ENCODE measurements at places on chromosomes 2 and 18.

- H3K27me3 ChIP-seq, result no peaks in the 10 kb centered on the region
- no peak overlapping the region for H3K4me3 ChIP-seq
These were observed 285.1 kb downstream of the SLC4A3 start for GRCh38 chr2:219912491-219912921.

DNA sequence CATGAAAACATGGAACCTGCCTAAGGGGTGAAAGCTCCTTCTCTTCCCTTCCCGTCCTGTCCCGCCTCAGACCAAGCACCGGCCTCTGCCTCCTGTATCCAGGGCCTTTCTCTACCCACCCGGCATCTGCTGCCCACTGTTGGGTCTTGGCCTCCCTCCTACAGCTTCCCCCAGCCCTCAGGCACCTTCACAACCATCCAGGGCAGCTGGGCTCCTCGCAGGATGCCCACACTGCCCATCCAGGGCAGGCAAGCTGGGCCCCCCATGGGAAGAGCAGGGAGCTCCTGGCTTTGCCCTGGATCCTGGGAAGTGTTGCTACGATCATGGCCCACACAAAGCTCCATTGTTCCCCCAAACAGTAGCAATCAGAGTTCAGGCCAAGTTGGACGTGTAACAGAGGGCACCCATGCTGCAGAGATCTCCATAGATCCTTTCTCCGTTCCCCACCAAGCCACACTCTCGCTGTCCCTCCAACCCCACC is 206.6 kb downstream of the NDUFA10 start:
- H3K36me3 ChIP-seq, result no peaks in the 10 kb centered on the region
- DNase-seq, result no peak
- no peak overlapping the region for H3K4me3 ChIP-seq
- H3K27ac ChIP-seq, result no peak overlapping the region
- no peaks in the 10 kb centered on the region for H3K4me1 ChIP-seq

GRCh38 chr2:113228351-113228750 is 50.4 kb downstream of the PAX8 start:
- no peak overlapping the region for H3K27ac ChIP-seq
- no peak overlapping the region for H3K4me3 ChIP-seq
- no peaks in the 10 kb centered on the region for H3K4me1 ChIP-seq
- H3K36me3 ChIP-seq, result no peaks in the 10 kb centered on the region
- no peaks in the 10 kb centered on the region for H3K27me3 ChIP-seq
- DNase-seq, result no peak

- no peak for DNase-seq
- no peaks in the 10 kb centered on the region for H3K4me1 ChIP-seq
- H3K27me3 ChIP-seq, result no peaks in the 10 kb centered on the region
- H3K4me3 ChIP-seq, result no peak overlapping the region
These were observed 3.4 kb downstream of the RPS27A start for GRCh38 chr2:55235724-55236538.

DNA sequence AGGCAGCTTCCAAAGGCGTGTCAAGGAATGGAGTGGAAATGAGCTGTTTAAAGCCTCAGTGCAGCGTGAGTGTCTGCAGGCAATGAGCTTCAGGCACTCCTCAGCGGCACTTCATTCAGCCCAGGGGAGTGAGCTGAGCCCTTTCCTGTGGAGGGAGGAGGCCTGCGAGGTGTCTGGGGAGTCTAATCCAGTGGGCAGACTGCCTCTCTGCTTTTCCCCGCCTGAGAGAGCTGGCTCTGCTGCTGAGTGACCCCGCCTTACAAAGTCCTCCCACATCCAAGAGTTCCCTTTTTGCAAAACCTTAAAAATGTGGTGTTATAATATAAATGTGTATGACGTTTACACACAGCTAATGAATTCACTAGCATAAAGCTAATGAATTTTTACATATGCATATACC is 7.0 kb upstream of the LDLRAD4 start:
- H3K27ac ChIP-seq, result no peak overlapping the region
- no peak overlapping the region for H3K4me3 ChIP-seq
- H3K27me3 ChIP-seq, result no peaks in the 10 kb centered on the region
- no peak for DNase-seq

GRCh38 chr18:36392164-36392978 is 94.9 kb downstream of the FHOD3 start:
- peak overlapping the region; percentile 92 for H3K27ac ChIP-seq
- H3K4me1 ChIP-seq, result peaks cover 4% of the 10 kb centered on the region
- no peak overlapping the region for H3K4me3 ChIP-seq

DNA sequence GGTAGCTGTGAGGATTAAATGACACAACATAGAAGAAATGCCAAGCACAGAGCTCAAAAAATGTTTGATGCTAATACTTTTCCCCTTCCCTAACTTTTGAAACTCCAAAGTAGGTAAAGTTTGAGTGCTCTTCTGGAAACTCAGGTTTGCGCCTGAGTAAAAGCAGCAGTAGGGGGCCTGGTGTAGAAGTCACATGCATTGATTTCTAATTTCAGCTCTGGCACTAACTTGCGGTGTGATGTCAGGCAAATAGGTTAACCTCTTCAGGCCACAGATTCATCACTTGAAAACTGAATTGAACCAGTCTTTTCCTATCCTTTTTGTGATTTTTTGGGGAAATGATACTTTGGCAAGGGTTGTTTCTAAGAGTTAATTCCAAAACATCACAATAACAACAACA is 27.2 kb downstream of the LHCGR start:
- H3K36me3 ChIP-seq, result no peaks in the 10 kb centered on the region
- no peak for DNase-seq
- peaks cover 9% of the 10 kb centered on the region for H3K4me1 ChIP-seq
- no peak overlapping the region for H3K4me3 ChIP-seq
- no peak overlapping the region for H3K27ac ChIP-seq
